ENCODE measurements at places on chromosomes 1 and 21.

GRCh38 chr1:203996126-203996525 is 76.8 kb upstream of the SOX13 start:
- no peak for DNase-seq

- no peak for DNase-seq
Observed at GRCh38 chr1:219350172-219350931, 176.7 kb downstream of the LYPLAL1 start.

DNA sequence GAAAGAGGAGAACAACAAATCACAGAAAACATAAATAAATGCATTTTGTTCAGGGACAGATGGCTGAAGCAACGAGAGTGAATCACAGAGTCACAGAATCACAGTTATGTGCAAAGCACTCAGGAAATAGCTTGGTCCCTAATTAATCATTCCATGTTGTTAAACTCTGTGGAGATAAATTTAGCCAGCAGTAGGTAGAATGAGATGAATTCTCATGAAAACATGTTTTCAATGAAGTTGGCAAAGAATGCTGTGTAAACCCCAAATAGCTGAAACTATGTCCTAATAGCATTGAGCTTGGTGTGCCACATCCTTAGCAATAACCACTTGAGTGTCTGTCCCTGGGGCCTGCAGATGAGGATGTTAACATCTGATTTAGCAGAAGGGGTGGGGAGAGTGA is 20.4 kb downstream of the LEPR start:
- DNase-seq = no peak

DNA sequence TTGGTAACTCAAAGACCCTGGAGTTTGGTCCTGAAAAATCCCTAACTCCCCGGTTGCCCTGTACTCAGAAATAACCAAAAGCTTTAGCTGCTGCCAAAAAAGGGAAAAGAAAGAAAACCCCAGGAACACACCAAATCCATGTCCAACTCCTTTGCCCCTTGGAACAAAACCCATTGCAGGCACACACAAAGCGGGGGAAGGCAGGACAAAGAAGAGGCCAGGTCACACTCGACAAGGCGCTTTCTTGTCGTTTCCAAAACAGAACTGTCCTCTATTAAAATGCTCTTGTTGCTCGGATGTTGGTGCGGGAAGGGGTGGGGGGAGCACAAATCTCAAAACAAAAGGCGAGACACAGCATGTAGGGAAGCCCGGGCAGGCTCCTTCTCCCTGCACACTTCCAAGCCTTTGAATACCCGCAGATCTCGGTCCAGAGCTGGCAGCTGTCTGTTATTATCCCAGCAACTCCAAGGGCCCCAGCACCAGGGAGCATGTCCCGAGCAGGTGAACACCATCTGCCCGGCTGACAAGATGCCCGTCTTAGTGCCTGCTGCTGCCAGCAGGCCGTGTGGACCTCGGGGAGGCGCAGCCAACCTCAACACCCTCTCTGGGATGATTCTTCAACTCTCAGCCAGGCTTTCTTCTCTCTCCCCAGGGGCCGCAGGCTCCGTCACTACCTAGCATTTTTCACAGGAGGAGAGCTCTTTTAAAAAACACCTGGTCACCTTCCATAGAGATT is 96.4 kb downstream of the SSBP3 start:
- no peak for DNase-seq

GRCh38 chr1:111852261-111852721 is 96.6 kb downstream of the DDX20 start:
- no peak for DNase-seq

Measured in activated T-cell treated with anti-CD3 and anti-CD28 coated beads for 24 hours (primary cell).